ENCODE measurements at places on chromosomes 5 and 9.
A peak's percentile ranks its signal among the peaks of the same experiment; 100 is the strongest.

DNA sequence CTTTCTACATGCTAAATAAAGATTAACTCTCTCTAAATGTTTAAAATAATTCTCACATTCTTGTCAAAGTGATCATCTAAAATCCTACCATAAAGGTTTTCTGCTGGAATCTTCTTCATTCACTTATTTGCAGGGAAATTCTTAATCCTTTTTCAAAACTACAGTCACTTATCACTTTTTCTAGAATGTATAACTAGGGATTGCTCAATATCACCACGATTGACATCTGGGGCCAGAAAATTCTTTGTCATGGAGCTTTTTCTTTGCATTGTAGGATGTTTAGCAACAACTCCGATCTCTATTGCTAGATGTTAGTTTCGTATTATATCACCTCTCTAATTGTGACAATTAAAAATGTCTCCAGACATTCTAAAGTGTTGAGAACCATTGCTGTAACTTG is 344.9 kb upstream of the PIK3R1 start:
- DNase-seq, result no peak

- peak; percentile 35 for DNase-seq
Observed at GRCh38 chr9:73154722-73155121, 3.1 kb downstream of the ANXA1 start.

GRCh38 chr5:105952875-105953274 is 1717.9 kb downstream of the EFNA5 start:
- peak; percentile 45 for DNase-seq

DNA sequence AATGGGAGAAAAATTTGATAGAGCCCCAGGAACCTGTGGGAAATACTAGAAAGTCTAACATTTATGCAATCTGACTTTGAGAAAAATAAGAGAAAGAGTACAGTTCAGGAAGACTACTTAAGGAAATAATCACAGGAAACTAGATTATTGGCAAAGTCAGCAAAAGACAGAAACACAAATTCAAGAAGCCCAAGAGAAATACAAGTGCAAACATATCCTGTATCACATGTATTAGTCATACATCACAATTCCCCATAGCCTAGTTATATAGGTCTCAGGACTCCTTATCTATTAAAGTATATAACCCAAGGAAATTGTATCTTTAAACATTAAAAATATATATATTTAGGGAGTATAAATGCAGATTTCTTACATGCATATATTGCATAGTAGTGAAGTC is 100.8 kb downstream of the HOMER1 start:
- DNase-seq, result peak; percentile 58

- DNase-seq, result no peak
Observed at GRCh38 chr9:136433043-136433715, 6.5 kb downstream of the INPP5E start.

DNA sequence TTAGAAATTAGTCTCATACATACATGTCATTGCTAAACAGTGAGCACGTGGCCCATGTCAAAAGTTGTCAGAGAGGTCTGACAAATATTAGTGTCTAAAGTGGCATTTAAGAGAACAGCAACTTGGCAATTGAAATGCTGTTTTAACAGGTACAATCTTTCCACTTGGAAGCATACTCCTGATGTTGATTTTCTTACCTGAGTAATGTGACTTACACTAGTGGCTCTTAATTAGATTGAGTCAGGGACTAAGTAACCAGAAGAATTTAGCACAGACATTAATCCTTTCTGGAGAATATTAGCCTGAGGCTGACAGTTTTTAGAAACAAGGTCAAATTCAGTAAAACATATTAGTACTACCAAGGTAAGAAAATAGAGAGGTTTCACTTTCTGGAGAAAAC is 357.0 kb upstream of the ZNF608 start:
- no peak for DNase-seq

DNA sequence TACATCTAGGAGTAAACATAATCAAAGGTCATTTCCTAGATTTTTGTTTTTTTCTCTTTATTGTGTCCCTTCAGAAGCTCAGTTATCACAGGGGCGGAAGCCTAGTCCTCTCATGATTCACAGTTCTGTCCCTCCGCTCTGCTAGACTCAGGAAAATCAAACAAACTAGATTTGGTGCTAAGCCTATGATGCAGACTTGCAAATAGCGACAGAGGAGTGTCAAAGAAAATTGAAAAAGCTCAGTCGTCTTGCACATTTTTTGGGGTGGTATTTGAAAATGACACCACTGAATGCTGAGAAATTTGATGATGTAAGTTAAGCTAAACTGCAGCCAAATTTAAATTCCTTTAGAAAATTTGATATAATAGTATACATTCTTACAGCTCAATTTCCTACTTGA is 59.0 kb downstream of the CDH10 start:
- no peak for DNase-seq

- no peak for DNase-seq
Observed at GRCh38 chr5:151795426-151795825, 23.7 kb downstream of the G3BP1 start.

- peak; percentile 39 for DNase-seq
Observed at GRCh38 chr5:139668064-139668880, 20.1 kb downstream of the CXXC5 start.

DNA sequence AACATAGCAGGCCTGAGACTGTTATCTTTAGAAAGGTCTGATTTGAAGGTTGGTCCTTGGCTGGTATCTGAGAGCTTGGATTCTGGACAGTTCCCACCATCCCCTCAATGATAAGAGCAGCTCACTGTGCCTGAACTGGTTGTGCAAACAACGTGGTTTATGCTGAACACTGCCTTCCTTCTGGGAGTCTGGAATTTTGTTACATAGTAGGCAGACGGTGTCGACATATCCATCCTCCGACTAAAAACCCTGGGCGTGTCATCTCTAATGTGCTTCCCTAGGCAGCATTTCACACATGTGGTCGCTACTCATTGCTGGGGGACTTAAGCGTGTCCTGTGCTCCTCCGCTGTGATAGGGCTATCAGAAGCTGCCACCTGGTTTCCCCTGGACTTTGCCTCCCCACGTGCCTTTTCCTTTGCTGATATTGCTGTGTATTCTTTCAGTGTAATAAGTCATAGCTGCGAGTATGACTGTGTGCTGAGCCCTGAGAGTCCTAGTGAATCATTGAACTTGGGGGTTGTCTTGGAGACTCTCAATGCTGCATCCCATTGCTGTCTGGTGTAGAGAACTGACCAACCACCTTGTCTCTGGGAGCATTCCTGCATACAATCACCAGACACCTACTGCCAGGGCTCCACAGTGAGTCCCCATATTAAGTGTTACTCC is 119.1 kb upstream of the TBC1D2 start:
- DNase-seq, result peak; percentile 86

DNA sequence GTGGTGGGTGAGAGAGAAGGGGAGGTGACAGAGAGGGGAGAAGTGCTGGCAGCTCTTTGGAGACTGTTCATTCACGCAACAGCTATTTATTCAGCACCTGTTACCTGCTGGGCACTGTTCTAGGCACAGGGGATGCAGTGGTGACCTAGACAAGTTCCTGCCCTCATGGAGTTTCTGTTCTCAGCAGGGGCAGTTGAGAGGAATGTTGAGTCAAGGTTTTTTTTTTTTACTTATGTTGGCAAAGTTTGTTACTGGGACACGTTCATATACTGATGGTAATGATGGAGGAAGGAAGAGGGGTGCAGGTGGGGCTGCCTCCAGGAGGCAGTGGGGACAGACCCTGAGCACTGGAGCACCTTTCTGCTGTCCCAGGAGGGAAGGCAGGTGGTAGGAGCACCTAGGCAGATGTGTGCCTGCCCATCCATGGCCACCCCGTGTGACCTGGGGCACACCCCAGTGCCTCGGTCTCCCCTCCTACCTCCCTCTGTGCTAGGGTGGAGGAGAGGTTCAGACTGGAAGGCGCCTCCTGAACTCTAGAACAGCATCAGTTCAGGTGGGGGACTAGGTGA is 49.4 kb upstream of the SLC25A51 start:
- no peak for DNase-seq

GRCh38 chr5:38872826-38873225 is 27.0 kb downstream of the OSMR start:
- DNase-seq, result peak; percentile 66

- DNase-seq, result no peak
Observed at GRCh38 chr5:176823869-176824412, 13.6 kb downstream of the UNC5A start.

DNA sequence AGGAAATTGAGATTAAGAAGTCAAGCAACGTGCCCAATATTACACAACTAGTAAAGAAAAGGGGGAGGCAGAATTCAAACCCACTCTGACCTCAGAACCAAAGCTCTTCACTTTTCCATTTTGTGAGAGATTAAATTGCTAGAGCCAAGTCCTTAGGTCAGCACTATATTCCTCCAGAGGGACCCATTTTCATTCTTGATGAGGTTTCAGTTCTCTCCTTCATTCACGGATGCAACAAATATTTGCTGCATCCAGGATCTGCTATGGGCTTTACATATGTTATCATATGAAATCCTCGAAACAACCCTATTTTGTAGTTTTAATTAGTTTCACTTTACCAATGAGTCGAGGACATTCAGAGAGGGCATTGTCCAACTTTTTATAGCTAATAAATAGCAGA is 239.2 kb downstream of the EFNA5 start:
- no peak for DNase-seq

GRCh38 chr5:151052836-151053235 is 28.0 kb downstream of the TNIP1 start:
- no peak for DNase-seq

DNA sequence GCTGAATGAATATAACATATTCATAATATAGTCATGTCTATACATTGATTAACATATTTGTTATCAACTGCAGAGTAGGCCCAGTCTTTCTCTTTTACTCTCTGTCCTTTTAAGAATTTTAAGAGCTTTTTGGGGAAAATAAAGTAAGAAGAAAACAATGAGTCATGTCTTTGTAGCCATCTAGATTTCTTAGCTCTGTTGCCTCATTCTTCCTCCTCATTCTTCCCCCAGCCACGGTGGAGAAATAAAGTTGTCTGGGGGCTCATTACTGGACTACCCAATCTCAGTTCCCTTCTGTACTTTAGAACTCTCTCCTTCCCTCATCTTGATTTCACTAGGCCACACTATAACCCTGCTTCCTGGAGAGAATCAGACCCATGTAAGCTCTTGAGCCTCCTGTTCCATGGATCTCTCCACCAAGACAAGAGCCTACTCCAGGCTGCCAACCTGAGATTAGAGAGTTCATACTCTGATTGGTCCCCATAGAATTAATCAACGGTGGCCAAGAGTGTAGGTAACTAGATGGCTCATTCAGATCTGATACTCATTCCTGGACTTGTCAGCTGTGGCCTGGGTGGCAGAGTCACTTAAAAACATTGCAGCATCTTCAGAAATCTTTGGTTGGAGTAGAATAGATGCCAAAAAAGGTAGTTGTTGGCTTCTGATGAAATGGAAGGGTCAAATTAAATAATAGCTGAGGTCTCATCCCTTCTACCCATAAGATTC is 44.2 kb downstream of the ITGA1 start:
- no peak for DNase-seq

DNA sequence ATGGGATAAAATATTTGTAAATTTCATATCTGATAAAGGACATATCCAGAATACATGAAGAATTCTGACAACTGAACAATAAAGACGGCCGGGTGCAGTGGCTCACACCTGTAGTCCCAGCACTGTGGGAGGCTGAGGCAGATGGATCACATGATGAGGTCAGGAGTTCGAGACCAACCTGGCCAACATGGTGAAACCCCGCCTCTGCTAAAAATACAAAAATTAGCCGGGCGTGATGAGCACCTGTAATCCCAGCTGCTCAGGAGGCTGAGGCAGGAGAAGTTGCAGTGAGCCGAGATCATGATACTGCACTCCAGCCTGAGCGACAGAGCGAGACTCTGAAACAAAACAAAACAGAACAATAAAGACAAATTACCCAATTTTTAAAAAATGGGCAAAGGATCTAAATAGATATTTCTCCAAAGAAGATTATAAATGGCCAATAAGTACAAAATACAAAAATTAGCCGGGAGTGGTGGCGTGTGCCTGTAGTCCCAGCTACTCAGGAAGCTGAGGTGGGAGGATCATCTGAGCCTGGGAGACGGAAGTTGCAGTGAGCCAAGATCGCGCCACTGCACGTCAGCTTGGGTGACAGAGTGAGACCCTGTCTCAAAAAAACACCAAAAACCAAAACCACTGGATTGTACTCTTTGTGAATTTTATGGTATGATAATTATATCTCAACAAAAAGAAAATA is 9.6 kb upstream of the NSD1 start:
- DNase-seq, result no peak

DNA sequence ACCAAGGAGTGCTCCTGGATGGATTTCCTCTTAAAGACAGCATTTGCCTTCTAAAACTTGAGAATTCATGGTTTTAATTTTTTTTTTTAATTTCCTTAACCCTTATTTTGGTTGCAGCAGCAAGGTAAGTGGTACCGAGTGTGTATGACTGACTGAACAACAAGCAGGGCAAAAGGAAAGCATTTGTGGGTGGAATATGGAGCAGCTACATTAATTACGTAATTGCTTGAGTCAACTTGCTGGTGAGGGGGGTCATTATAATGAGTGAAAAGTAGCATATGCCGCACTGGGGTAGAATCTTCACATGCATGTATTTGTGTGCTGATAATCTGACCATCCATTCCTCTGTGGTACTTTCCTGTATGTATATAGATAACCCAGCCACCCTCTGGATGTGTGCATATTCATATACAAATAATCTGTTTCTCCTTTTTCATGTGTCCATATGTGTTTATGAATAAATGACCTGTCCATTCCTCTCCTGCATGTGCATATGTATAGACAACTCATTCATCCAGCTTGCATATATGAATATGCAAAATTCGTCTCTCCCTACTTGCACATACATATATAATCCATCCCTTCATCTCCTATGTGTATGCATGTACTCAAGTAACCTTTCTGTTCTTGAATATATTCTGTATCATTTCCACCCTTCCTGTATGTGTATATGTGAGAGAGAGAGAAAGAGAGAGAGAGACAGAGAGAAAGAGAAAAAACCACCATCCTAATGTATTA is 147.5 kb upstream of the RUSC2 start:
- DNase-seq, result no peak

DNA sequence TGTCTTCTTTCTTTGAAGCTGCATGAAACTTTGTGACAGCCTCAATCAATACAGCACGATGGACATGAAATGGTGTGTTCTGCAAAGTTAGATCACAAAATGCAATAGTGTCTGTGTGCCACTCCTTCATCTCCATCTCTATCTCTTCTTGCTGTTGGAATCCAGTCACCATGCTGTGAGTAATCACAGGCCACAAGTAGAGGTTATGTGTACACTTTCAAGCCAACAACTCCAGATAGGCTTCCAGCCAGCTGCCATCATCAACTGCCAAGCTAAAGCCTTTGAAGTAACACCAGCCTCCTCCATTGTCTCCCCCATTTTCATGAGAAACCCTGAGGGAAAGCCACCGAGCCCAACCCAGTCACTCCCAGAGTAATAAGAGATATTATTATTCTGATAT is 360.6 kb downstream of the PTPRD start:
- peak; percentile 46 for DNase-seq

DNA sequence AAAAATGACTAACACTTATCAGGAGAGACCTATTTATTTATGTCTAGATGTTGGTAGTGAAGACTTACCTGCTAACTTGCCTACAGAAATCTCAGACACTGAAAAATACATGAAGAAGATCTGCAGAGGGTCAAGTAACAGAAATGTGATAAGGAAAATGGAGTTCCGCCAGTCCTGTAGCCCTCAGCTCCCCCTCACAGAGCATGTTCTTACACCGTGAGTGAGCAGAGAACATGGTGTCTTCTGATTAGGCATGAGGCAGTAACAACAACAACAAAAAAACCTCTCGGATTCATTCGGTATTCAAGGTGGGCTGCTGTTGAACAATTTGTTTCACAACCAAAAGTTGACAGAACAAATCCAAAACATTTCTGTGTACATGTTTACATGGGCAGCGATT is 162.0 kb upstream of the SNX2 start:
- no peak for DNase-seq
